ENCODE measurements at places on chromosomes 3 and 15.

- no peak for DNase-seq
Observed at GRCh38 chr3:127800508-127800907, 21.8 kb downstream of the MGLL start.

DNA sequence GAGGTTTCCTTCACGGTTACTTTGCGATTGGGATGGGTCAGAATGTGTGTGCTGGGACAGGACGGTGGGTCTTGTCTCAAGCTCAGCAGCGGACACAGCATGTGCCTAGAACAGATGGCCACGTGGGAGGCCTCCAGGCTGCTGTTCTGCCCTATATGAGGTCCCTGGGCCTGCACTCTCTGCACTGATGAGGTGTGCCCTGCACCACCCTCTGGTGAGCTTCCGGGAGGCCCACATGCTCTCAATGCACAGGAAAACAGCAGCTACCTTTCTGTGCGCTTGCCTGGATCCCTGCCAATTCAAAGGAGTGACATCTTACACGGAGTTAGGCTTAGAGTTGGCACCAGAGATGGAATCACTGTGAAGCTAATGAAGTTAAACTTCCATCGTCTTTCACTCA lies 59.8 kb downstream of the BOC start:
- no peak for DNase-seq

- DNase-seq = no peak
Observed at GRCh38 chr15:45704329-45705249, 69.8 kb downstream of the SQOR start.

DNA sequence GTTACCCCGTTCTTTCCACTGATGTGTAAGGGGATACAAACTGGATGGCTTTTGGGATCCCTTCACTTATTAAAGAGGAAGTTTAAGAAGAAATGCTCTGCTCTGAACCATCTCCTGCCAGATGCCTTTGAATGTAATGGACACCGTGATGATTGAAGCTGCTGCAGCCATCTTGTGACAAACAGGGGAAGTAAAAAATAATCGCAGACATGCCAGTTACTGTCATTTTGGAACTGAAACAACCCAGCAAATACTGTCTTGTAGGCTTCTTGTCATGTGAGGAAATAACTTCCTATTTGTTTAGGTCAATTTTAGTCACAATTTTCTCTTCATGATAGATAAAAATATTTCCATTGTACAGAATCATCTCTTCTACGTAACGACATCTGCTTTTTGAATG lies 224.0 kb downstream of the CHL1 start:
- DNase-seq = no peak

- DNase-seq = no peak
Observed at GRCh38 chr3:58234516-58234931, 3.1 kb upstream of the ABHD6 start.

DNA sequence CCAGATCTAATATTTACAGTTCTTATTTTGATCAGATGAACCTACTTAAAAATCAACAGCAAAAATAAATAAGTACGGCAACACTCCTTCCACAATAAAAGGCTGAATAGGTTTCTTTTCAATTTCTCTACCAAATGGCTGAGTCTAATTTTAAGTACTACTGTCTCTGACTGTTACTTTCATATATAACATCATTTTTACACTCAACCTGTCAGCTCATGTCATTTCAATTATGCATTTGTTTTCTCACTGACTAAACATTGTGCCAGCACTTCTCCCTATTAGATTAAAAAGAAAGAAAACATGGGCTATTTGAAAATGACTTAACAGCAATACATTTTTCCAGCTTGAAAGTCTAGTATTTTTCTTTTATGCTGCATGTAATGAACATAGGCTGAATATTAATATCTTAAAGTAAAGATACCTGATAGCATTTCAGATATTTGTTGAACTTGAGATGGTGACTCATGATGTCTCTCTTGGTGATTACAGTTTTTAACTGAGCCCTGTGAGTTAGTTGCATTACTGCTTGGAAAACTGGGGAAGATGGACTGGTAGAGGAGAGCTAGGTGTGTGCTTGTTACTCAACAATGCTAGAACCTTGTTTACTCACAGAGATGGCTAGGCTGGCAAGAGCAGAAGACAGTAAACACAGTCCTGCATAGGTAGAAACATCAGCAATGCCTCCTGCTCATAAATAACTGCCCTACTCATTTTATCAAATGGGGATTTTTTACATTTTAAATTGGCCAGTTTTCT lies 73.9 kb downstream of the PEX5L start:
- DNase-seq = no peak

DNA sequence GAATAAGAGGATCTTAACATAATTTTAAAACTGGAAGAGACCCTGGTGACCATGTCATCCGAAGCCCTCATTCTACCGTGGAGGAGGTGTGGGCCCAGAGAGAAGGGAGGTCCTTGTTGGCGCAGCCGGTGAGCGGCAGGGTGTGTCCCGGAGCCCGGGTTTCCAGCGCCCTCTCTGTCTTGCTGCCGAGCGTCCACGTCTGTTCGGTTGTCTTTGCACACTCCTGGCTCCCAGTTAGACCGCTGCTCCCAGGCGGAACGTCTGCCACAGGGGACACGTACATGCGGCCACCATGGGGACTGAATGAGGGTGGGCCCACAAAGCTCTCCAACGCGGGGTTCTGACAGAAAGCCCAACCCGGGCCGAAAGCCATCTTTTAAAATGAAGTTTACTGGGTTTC lies 6.6 kb upstream of the MUC4 start:
- DNase-seq = no peak

DNA sequence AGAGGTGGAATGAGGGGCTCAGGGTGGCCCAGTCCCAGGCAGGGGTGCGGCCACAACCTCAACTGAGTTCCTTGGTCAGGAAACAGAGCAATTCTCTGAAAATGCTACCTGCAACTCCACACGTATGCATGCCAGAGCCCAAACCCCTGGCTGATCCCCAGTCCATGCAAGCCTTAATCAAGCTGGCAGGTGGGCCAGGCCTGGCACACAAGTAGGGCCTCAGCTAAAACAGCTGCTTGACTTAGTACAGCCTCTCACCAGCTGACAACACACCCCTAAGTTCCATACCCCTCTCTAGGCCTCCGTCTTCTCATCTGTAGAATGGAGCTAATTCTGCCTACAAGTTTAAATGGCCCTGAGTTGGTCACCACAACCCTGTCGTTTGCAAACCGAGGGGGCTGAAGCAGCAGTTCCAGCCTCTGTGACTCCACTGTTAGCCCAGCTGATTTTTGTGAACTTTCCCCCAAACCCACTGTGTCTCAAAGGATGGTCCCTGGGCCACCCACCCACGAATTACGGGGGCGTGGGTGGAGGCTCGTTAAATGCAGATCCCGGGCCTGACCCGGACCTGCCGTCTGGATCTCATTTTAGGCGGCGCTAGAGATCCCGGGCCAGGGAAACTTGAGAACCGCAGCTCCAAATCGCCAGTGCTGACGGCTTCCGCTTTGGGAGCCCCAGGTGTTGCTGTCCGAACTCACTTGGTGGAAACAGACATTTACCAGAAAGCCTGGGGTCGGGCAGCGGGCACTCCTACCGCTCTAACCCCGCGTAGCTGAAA lies 927 bp downstream of the CHDH start:
- DNase-seq = peak; percentile 40

DNA sequence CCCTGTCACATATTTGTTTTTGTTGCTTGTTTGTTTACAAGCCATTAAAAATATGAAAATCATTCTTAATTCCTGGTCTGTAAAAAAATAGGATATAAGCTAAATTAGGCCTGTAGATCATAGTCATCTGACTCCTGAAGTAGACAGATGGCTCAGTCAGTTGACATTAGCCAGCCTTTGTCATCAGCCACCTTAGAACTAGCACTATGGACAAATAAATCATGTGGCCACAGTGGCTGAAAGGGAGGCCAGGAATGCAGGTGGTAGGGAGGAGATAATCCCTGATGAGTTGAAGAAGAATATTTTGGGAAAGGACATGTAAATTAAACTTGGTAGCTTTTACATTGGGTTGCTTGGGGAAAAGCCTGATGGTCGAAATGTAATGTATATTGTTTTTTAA lies 1544.9 kb downstream of the SI start:
- no peak for DNase-seq

Data from GM19239 (cell line).